ENCODE measurements at places on chromosomes 12 and 14.

DNA sequence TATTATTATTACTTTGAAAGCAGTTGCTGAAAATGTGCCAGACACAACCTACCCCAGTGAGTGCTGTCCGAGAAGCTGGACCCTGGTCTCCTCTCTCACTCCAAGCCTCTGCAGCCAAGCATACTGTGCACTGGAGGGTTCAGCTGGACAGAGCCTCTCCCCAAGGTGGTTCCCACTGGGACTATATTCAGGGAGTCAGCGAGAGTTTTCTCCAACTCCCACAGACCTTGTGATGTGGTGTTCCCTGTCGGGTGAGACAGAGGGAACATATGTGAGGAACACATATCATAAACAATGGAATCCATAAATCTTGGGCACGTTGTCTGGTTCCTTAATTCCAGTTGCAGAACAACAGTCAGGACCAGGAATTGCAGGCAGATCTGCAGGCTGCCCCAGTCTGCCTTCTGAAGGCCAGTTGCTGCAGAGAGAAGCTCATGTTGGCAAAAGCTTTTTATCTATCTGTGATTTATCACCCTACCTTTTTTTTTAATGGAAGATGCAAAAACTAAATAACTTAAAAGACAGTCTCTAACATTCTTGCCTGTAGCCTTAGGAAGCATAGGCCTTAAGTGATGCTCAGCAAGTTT lies 619.8 kb upstream of the TBX3 start:
- no peak overlapping the region for H3K4me3 ChIP-seq
- H3K27me3 ChIP-seq: no peaks in the 10 kb centered on the region
- H3K27ac ChIP-seq: no peak overlapping the region
- no peaks in the 10 kb centered on the region for H3K4me1 ChIP-seq

- H3K4me3 ChIP-seq: no peak overlapping the region
- H3K27me3 ChIP-seq: no peaks in the 10 kb centered on the region
- no peak overlapping the region for H3K27ac ChIP-seq
- H3K36me3 ChIP-seq: no peaks in the 10 kb centered on the region
- no peaks in the 10 kb centered on the region for H3K4me1 ChIP-seq
- DNase-seq: no peak
These were observed 127.4 kb upstream of the MAP1LC3B2 start for GRCh38 chr12:116431677-116432300.

DNA sequence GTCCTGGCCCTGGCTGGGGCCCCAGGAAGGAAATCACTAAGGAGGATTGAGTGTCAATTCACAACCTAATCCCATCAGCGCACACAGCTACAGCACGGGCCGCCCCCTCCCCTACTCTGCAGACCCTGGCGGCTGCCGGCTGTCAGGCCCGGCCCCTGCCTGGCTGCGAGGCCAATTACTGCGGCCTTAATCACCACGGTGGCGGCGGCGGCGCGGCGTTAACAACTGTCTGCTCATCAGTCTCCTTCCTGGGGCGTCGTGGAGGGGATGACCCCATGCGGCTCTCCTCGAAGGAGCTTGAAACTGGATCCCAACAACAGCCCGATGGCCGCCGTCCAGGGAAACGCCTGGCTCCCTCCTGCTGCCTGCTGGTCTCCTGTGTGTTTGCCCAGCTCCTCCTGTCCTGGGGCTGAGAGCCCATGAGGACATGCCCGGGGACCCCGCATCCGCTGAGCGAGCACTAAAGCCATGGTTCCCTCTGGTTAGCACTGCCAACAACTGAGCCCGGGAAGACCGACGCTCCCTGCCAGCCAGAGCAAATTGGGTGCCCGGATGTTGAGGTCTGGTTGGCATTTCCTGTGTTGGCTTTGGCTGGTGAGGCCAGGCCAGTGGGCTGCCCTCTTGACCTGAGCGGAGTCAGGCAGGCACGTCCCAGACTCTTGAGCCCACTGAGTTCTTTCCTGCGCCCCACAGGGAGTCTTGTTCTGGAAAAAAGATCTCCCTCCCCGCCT lies 21.8 kb upstream of the EIF2B2 start:
- H3K27me3 ChIP-seq: no peaks in the 10 kb centered on the region
- no peak overlapping the region for H3K4me3 ChIP-seq
- no peaks in the 10 kb centered on the region for H3K4me1 ChIP-seq
- no peaks in the 10 kb centered on the region for H3K36me3 ChIP-seq
- DNase-seq: no peak

DNA sequence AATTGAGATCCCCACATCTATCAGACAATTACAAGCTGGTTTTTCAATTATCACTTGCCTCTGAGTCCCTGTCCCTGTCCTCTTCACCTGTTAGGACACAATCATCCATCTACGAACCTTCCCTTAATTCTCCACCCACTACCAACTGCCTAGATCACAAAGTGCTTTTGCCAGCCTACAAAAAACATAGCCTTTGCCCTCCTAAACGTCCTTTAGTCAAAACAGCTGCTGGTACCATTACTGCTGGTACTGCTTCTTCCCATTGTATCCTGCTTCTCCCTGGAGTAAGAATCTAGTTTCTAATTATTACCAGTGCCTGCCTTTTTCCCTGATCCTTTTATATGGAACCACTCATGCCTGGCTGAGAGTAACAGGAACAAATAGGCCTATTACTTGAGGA lies 82.1 kb downstream of the CPNE8 start:
- no peaks in the 10 kb centered on the region for H3K27me3 ChIP-seq
- no peak overlapping the region for H3K27ac ChIP-seq
- H3K4me1 ChIP-seq: no peaks in the 10 kb centered on the region
- no peak overlapping the region for H3K4me3 ChIP-seq
- no peak for DNase-seq
